ENCODE measurements at places on chromosomes 12 and 14.

DNA sequence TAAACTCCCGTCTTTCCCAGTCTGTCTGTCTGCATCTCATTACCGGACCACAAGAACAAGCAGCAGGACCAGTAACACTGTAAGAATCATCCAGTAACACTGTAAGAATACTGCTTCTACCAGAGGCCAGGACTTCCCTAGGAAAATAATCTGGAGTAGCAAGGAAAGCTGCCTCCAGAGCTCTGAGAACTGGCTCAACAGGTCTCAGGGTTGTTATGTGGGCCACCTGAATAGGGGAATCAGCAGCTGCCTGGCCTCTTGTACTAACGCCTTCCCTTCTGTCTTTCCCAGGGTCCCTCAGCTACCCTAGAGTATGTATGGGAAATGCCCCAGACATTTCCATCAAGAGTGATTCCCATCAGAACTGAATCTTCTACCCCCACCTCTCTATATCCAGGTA is 954 bp upstream of the SLC39A2 start:
- no peak for DNase-seq

- DNase-seq, result no peak
These were observed 3.0 kb downstream of the ARHGAP5 start for GRCh38 chr14:32080001-32080510.

DNA sequence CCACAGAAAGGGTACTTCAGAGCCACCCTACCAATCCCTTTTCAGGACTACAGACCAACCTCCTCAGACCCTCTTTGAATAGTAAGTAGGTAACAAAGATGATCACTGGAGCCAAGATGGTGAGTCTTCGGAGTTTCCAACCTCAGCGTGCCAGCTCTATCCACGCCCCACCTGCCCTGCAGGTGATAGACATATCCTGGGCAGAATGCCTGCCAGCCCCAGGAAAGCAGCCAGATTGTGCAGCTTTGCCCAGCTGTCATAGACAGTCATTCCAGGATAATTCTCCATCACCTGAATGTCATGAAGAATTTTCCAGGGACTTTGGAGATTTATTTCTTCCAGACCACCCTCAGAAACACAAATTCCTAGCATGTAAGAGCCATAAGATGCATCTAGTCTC is 434.4 kb downstream of the RGS6 start:
- DNase-seq, result no peak

- DNase-seq, result no peak
These were observed 93.2 kb downstream of the NAV3 start for GRCh38 chr12:77923882-77924281.

DNA sequence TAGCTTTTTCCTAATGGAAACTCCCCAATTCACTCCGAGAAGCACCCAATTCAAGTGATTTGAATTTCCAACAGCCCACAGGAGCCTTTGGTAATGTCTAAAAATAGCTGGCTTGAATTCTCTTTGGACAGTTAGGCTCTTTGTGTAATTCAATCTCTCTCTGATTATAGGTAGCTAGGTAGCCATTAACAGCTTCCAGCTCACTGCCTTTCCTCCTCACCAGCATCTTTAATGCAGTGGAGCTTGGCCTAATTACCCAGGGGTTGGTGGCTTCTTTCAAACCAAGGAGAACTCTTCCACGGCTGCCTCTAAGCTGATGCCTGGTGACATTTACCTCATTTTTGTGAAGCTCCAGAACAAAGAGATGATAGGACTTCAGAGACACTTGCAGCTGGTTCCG is 86.4 kb downstream of the WSCD2 start:
- DNase-seq, result no peak

GRCh38 chr14:61218767-61219166 is 62.4 kb downstream of the TMEM30B start:
- DNase-seq, result no peak

GRCh38 chr14:73728717-73729330 is 14.6 kb upstream of the PNMA1 start:
- peak; percentile 88 for DNase-seq

DNA sequence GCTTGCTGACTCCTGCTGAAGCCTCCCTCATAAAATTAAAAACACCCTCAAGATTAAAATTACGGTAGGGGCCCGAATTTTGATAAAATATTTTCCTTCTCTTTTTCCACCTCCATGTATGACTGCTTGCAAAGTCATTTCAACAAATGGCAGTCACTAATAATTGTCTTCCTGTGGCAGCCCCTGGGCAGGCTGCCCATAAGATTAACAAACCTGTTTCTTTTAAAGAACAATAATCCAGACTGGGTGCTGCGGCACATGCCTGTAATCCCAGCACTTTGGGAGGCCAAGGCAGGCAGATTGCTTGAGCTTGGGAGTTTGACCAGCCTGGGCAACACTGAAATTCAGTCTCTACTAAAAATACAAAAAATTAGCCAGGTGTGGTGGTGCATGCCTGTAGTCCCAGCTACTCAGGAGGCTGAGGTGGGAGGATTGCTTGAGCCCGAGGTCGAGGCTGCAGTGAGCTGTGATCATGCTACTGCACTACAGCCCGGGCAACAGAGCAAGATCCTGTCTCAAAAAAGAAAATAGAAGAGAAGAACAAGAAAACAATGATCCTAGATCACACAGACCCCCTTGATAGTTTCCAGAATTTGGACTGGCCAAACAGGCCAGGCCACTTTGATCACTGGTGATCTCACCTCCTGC is 8.7 kb downstream of the SAV1 start:
- no peak for DNase-seq

GRCh38 chr12:119729871-119730270 is 61.9 kb downstream of the PRKAB1 start:
- no peak for DNase-seq

DNA sequence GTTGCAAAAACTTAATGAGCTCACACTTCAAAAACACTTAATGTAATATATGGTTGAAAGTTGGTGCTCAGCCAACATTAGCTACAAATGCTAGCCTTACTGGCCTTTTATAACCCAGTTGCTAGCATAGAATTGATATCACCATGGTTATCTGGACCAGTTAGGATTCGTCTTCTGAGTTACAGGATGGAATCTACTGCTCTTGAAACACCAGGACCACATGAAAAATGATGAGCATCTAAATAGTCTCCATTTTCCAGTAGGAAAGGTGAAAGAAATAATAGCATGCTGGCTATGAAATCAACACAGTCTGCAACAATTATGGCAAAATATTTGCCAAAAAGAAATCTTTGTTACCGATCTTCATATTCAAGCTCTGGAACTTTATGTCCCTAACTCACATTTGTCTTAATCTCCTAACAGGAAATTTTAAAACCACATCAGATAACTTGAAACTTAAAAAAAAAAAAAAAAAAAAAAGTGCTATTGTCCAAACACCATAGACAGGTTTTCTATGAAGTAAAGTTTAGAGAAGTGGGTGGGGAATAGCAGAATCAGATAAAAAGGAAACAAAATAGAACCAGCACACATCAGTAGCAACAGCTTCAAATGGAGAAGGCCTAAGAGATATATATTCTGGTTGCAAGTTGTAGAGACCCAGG is 12.6 kb upstream of the CD69 start:
- no peak for DNase-seq

Measured in CD4-positive, alpha-beta T cell treated with Interleukin-15 for 4 hours (primary cell).